ENCODE measurements at places on chromosomes 2 and 18. TPM values are rescaled to one million over a fixed set of nuclear protein-coding genes. Genes with fewer than 3 reads are reported as not detected.

- DNase-seq = no peak
Observed at GRCh38 chr2:238711346-238711745, 136.5 kb upstream of the TWIST2 start.

GRCh38 chr2:3414133-3414860 lies 34.8 kb downstream of the TRAPPC12 start:
- DNase-seq = no peak

DNA sequence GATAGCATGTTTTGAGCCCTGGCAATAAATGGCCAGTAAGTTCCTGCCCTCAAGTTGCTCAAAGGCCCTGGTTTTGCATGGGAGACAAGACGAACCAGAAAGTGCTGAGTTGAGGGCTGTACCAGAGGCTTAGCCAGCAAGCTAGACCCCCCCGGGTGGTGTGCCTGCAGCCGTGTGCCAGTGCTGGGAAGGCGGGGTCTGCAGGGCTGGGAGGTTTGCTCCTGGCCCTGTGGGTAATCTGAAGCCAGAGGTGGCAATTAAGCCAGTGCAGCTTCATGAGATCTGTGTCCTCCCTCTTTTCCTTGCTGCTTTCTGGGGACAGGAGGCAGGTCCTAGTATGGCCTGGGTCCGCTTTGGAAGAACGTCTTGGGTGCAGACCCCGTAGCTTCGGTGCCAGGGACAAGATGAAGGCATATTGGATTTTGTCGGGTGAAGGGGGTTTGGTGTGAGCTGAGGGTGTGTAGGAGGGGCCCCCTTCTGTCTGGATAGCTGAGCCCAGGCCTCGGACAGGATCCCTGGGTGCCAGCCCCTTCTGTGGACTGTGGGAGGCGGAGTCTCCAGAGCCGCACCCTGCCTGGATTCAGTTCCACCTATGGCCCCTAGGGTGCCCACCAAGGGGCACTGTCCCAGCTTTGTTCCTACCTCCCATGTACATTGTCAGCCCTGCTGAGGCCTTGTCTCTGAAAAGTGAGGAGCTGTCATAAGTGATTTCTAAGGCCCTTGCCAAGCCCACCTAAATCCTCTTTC lies 15.6 kb downstream of the ATOH8 start:
- no peak for DNase-seq

DNA sequence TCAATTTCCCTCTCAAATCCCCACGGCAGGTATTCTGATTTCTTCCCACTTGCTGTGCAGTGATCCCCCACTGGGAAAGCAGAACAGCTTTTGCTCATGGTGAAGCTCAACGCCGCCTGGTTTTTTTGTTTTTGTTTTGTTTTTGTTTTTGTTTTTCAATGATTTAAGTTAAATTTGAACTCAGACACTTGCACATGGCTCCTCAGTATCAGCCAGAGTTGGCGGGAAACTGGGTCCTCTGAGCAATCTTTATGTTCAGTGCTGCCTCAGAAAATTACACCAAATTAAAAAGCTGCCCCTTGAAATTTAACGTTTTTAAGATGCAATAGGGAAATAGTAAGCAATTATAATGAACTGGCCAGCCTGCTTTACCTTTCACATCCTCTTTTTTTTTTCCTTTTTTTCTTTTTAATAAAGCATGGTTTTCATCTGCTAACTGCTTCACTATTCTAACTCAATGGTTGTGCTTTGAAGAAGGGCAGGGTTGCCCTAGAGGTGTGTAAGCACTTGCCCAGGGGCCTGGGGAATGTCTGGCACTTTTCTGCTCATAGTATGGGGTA lies 277.0 kb upstream of the HNRNPA3 start:
- no peak for DNase-seq

DNA sequence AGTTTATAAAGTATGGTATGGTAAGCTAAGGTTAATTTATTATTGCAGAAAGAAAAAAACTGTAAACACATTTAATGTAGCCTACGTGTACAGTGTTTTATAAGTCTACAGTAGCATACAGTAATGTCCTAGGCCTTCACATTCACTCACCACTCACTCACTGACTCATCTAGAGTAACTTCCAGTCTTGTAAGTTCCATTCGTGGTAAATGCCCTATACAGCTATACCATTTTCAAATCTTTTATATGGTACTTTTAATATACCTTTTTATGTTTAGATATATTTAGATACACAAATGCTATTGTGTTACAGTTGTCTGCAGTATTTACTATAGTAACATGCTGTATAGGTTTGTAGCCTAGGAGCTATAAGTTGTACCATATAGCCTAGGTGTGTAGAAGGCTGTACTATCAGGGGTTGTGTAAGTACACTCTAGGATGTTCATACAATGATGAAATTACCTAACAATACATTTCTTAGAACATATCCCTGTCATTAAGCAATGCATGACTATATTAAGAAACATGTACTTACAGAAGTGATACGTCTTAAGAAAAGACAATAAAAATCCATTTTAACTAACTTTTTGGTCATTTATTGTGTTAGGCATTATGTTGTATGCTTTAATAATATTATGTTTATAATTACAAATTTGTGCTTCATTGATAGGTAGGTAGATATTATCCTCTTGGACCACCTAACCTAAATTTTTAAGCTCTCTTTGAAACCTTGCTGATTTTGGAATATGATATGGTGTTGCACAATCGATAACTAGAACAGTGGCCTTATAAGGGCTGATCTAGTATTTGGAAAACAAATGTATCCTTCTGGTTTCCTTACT lies 51.9 kb downstream of the VRK2 start:
- DNase-seq = peak; percentile 86

- no peak for DNase-seq
Observed at GRCh38 chr2:54864727-54865126, 141.3 kb downstream of the EML6 start.

- DNase-seq = no peak
Observed at GRCh38 chr2:189676471-189676870, 2.0 kb downstream of the ANKAR start.

DNA sequence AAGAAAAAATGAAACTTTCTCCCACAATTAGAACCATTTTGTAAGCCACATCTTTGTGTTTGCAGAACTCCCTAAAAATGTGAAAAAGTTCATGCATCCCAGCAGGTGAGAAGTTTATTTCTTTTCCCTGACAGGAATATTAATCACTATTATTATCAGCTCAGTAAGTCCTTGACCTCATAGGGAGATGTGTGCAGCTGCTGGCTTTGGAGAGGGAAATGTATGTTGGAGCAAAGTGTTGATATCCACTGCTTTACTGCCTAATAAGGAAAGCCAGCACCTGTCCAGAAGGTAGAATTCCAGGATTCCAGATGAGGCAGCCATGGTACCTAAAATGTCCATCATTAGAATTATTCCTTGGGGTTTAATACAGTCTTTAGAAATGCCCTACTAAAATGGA lies 35.8 kb upstream of the CCNT2 start:
- DNase-seq = no peak

DNA sequence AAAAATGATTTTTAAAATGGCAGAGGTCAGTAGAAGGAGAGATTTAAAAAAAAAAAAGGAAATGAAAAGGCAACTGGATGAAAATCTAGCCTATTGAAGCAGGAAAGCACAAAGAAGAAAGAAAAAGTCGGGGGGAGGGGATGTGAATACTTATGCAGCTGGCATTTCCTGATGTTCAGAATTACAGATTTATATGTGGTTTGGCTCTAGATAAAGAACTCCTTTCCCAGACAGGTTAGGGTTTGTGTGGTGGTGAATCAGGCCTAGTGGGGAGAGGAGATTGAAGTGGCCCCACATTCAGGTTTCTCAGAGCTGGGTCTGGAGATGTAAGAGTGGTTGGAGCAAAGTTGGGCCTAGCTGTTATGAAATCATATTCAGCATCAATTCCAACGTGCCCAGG lies 394.4 kb downstream of the FIGN start:
- peak; percentile 81 for DNase-seq

DNA sequence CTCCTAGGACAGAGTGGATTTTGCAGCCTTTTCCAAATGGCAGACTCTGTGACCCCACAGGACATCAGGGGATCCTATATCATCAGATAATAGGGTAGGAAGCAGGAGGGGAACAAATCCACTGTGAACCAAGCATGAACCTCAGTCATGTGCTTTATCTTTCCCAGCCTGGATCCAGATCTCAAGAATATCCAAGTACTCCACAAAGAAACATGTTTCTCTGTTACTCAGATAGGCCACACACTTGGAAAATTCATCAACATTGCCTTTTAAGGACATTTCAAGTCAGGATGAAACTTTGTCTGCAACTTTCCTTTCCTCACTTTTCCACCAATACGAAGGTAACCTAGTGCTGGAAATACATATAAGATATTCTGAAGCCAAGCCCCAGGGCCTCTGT lies 85.8 kb downstream of the RDH14 start:
- DNase-seq = no peak

DNA sequence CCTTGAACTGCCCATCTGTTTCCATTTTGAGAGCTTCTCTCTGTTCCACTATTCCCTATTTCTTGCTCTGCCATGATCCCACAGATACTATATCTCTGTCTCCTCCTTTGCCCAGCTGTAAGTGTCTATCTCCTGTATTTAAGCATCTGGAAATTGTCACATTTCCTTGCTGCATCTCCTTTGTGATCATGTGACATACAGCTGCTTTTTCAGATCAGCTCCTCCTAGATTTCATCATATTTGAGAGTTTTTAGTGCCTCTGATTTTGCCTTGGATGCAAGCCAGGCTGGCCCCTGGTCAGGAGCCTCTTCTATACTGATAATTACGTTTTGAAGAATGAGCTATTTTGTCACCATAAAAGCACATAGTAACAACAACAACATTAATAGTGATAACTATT lies 131.7 kb upstream of the TNP1 start:
- no peak for DNase-seq

GRCh38 chr2:27747827-27748352 lies 23.6 kb upstream of the MRPL33 start:
- no peak for DNase-seq

DNA sequence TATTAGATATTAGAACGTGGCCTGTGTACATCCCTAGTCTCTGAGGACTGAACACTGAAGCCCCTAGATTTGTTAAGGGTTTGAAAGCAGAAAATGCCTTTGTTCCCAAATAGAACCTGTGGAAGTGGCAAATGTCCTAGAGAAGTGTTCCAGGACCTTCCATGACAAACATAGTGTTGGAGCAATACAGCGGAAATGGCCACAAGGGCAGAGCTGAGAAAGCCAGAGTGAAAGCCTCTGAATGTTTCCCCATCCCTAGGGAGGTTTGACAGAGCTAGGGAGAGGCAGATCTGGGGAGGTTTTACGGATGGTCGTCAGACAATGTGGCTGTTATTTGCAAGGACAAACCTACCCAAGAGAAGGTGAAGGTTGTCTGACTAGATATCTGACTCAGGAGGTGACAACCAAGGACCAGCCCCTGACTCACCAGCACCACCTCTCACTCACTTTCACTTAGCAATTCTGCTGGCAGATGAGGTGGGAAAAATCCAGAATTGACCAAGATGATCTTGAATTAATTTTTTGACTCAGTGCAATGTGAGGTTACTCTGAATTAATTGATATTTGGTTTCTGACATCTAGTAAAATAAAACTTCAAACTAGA lies 24.1 kb downstream of the RBM43 start:
- peak; percentile 69 for DNase-seq

DNA sequence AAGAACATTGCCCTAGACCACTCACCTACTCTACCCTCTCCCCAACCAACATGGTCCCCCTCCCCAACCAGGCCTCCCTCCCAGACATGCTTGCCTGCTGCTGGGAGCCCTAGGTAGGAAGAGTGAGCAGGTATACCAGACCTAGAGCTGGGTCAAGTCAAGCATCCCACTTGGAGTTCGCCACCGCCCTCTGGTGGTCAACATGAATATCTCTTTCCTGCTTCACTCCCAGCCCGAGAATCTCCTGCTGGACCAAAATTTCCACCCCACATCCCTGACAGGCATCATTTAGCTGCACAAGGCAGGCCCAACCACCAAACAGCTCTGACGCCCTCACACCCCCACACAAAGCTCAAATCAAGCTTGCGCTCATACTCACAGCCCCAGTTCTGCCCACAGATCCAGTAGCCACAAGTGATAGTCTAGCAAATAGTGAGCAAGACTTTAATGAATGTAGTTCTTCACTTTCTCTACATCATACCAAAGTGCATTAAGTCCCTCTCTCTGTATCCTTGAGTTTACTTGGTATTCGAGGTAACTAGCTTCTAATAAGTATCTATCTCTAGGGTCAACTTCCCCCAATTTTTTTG lies 116.0 kb downstream of the TNS1 start:
- DNase-seq = peak; percentile 65

DNA sequence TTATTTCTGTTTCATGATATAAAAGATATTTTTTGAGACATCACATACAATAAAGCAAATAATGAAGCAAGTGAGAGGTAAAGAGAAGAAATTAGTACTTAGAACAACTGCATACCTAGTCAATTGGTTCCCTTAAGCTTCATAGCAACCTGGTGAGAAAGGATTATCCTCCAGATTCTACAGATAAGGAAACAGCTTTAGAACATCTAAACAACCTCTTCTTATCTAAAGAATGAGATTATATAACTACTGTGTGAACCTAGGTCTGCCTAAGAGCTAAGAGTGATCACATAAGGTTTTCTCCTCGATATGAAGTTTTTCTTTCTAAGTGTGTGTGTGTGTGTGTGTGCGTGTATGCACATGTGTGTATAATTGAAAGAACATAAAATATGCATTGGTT lies 265.1 kb downstream of the NOL4 start:
- DNase-seq = no peak

DNA sequence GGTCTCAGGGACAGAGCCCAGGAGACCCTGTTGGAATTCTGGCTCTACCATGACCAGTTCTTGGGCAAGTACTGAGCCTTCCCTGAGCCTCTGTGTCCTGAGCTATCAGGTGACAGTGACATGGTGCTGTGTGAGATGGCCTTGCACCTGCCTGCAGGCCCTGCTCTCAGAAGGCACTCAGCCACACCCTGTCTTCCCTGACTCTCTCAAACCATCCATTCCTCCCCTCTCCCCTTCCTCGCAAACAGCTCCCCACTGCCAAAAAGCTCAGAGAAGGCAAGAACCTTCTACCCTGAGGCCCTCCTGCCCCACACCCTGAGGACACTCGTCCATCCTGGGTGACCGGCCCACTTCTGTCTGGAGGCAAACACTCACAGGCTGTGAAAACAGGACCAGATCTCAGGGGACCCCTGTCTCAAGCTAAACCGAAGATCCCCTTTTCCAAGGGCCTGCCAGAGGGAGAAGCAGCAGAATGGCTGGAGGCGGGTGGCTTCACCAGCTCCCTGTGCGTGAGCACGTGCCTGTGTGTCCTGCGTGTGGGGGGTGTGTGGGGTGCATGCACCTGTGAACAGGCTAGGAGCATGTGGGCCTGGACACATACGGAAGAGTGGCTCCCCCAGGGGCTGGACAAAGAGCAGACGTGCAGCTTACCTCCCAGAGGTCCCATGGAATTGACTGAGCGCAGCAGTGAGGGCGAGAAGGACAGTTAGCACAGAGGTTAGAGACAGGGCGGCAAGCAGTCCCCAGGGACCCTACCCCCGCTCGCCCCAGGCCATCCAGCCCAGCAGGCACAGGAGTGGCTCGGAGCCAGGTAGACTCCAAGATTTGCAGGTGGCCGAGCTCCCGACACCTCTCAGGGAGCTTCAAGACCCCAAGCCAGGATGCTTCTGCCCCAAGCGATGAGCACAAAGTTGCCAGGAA lies 53.9 kb downstream of the BIN1 start:
- no peak for DNase-seq

GRCh38 chr18:63505566-63506335 lies 29.0 kb downstream of the SERPINB5 start:
- peak; percentile 76 for DNase-seq

The L3MBTL4 gene
- 1.0 TPM for total RNA-seq

The UGT1A4 gene
- total RNA-seq = 2.9 TPM

The TMEM37 gene
- not detected for total RNA-seq

The POTEI gene
- total RNA-seq = not detected

The HOXD4 gene
- total RNA-seq = not detected

The NTSR2 gene
- not detected for total RNA-seq

The CHPF gene
- total RNA-seq = 52.7 TPM

The KCNS3 gene
- total RNA-seq = 3.7 TPM

The VWC2L gene
- total RNA-seq = not detected

The IL18RAP gene
- total RNA-seq = not detected

The SLC23A3 gene
- total RNA-seq = 1.9 TPM

The ALKAL2 gene
- not detected for total RNA-seq

All from bronchial epithelial cell (primary cell).